Spinal cord (tissue), 10 donors: ENCODE measurements at places on chromosomes 2 and 18.

- DNase-seq = no peak
Observed at GRCh38 chr2:120596191-120596811, 139.4 kb upstream of the GLI2 start.

DNA sequence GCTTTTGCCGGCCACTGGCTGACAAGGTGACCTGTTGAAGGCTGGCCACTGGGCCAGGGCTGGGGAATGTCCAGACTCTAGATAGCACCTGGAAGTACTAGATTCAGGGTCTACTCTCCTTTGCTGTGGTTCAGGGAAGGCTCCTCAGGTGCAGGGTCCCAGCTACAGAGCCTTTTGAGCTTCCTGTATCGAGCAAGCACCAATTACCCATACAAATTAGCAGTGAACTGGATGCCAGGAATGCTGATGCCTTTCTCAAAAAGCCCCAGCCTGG is 213.4 kb downstream of the CYP26B1 start:
- no peak for DNase-seq

GRCh38 chr18:69282371-69282770 is 118.3 kb upstream of the DOK6 start:
- no peak for DNase-seq

DNA sequence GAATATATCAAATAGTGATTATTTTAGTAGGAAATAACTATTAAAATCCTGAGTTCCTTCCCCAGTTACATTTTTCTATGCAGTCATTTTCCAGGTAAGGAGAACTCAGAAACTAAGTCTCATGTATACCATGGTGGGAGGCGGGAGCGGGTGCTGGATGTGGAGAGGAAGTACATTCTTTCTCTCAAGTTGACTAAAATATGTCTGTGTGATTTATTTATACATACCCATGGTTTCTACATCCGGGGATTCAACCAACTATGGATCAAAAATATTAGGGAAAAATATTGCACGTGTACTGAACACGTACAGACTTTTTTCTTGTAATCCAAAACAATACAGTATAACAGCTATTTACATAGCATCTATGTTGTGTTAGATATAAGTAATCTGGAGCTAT is 6.8 kb downstream of the ZCCHC2 start:
- no peak for DNase-seq

- no peak for DNase-seq
Observed at GRCh38 chr18:9679125-9679524, 29.0 kb upstream of the RAB31 start.

DNA sequence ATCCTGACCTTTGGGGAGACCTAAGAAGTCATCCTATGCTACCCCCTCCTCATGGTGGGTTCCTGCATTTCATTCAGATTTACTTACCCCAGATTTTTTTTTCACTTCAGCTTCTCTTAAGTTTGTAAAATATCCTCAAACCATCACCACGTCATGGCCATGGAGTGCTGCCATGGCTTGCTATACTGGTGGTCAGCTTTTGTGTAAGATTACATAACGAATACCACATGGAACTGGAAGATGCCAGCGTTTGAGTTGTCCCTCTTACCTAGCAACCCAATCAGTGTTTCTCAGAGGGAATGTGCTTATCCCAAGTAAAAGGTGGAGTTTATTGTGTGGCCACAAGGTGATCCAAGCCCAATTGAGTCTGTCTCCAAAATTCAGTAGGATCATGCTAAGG is 148.6 kb upstream of the ALPP start:
- no peak for DNase-seq

GRCh38 chr2:65500310-65501040 is 68.1 kb upstream of the SPRED2 start:
- no peak for DNase-seq

DNA sequence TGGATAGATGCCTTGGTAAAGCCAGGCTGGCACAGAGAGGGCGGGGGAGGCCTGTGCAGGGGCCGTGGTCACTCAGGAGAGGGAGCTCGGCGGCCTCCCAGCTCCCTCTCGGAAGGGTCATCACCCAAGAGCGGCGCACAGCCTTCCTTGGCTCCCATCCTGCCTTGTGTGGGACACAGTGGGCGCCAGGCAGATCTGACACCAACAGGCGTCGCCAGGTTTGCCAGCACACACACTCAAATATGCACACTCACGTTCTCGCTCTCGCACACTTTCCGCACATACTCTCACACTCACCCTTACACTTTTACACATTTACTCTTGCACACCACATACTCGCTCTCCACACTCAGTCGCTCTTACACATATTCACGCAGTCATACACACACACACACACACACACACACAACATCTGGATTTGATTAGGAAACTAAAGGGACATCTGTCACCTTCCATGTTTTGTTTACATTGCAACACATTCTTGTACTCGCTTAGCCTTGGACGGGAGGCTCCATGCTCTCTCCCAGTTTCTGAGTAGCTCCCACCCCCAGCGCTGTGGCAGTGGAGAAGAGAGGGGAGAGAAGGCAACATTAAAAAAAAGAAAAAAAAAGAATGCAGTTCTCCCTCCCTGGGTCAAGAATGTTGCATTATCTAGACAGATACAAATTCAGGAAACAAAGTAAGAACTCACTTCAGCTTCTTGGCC is 10.5 kb downstream of the CHMP1B start:
- DNase-seq = no peak

GRCh38 chr2:242038166-242038927 is 168.8 kb downstream of the RTP5 start:
- DNase-seq = no peak

- no peak for DNase-seq
Observed at GRCh38 chr2:70902067-70902442, 33.6 kb upstream of the ATP6V1B1 start.

GRCh38 chr2:65537651-65538385 is 105.4 kb upstream of the SPRED2 start:
- no peak for DNase-seq

GRCh38 chr2:15908371-15908770 is 32.0 kb upstream of the MYCN start:
- DNase-seq = no peak

DNA sequence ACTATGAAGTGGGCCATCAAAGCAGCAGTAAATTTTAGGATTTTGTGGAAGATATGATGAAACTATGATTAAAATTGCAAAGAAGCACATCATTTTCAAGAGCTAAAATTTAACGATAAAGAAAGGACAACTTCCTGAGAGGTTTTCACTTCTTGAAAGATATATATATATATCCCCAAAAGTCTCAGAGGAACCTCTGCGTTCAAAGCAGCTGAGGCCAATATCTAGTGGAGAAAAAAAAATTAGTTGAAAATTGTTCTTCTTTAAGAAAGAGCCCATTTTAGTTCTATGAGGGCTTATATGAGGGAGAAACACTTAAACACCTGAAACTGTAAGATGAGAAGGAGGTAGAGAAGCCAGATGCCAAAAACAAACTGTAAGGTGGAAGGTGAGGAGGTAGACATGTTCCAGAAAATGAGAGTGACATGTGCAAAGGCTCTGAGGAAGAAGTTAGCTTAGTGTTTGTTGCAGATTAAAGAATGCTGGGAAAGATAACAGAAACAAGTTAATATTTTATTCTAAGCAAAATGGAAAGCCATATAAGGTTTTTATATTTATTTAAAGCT is 72.9 kb upstream of the VRK2 start:
- DNase-seq = no peak

- no peak for DNase-seq
Observed at GRCh38 chr18:56919190-56919589, 227.7 kb upstream of the BOD1L2 start.

DNA sequence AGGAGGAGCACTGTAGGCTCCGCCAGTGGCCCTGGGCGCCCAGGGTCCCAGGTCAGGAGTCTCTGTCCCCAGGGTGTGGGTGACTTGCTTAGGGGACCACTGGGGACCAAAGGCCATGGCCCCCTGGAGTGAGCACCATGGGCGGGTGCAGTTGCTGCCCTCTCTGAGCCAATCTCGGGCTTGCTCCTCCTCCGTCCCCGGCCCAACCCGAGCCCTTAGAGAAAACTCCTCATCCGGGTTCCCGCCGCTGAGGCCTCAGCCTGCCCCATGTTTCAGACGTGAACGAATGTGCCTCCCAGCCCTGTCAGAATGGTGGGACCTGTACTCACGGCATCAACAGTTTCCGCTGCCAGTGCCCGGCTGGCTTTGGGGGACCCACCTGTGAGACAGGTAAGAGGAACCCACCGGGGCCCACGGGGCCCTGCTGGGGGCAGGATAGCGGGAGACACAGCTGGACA is 38.6 kb downstream of the SNED1 start:
- no peak for DNase-seq

DNA sequence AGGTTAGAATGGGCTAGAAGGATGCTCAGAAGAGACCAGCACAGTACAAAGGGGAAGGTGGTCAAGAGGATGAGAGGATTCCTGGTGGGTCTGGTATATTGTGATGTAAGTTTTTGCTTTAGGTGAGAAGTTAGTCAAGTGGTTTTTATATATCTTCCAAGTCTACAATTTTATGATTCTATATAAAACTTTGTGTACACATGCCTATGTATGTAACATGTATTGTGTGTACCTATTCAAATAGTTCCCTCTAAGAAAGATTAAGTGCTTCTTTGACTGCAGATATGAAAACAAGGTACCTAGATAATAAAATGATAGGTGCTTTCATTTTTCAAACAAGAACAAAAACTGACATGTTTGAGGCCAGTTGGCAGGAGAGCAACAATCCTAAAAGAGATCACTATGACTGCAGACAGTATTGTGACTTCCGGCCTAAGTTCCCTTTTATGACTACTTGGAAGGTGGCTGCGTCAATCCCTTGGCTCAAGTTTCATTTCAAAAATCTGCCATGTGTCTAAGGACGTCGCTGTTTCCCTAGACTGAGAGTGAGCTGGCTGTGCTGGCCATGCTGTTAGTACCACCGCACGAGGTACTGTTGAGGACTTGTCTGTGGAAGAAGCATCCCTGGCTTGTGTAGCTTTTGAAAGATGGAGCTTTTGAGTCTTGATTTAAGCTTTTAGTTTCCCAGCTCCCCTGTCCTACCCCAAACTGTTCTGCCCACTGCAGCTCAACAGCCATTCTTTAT is 123.1 kb downstream of the PRPF40A start:
- no peak for DNase-seq

DNA sequence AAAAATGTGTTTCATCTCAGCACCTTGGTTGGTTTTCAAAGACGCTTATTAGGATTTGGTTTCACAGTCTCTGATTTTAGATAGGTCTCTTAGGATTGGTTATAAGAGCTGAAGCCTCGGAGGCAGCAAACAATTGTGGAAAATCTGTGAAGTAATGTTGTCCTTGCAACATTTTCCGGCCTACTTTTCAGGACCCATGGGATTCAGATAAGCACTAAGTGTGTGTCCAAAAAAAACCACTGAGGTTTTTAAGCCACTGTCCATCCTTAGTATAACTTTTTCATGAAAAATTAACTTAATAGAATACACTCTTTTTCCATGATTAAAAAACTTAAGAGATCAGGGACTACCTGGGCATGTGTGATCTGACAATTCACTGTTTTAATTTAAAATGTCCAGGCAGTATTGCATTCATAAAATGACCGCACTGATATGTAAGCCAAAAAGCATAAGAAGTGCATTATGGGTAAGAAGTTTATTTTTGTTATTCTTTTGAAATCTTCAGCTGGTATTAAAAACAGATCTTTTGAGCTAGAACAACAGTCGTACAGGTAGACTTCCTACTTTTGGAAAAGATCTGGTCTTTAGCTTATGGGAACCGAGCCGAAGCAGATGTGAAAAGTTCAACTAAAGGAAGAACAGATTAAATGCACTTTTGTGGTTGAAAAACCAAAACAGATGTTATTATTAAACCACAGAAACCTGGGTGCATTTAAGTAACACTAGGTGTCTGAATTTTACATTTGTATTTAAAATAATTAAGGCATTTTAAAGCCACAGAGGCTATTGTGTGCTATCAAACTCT is 479.4 kb upstream of the ZEB2 start:
- no peak for DNase-seq

DNA sequence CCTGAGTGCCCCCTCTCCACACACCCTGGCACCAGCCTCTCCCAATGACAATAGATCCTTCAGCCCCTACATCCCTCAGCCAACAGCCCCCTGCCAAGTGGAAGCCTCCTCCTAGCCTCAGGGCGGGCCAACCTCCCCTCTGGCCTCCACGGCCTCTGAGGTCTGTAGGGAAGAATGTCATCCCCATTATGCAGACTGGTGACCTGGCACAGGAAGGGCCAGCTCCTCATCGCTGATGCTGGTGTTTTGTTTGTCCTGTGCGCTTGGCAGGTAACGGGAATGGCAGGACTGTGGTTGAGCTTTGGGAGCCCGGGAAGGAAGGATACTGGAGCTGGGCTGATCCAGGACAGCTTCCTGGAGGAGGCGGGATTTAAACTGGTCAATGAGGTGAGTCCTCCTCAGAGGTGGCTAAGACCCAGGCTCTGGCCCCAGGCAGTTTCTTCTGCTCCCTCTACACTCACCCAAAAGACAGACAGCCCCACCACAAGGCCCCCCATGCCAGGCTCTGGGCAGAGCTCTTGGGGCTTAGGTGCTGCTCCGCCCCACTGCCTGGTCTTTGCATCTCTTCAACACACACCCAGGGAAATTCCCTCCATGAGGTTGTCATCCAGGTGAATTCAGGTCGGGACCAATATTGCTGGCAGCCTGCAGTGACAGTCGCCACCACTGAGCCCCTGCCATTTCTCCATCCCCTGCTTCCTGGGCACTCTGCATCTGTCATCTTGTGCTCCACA is 75.2 kb upstream of the SMAD7 start:
- DNase-seq = no peak

DNA sequence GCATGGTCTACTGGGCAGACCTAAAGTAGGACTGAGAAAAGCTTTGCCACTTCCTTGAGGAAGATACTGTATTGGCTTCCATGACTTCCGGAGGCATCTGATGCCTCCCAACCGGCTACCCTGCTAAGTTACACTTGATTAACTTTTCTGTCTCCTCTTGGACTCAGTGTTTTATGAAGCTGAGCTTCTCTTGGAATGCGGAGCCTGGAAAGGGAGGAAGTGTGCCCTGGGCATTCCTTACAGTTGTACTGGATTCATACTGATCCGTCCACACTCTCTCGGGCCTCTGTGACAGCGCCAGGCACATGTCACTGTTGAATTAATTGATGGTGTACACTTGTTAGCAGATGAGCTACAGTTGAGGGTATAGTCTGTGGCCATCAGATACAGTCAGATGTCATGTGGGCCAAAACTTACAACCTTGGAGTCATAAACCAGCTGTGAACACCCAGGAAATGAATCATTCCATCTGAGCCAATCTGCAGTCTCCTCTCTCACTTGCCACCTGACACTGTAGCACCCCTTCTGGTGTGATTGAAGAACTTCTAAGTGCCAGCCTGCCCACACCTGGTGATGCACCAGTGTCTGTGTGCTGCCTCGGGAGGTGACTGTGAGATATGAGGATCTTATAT is 122.5 kb downstream of the FHOD3 start:
- no peak for DNase-seq

- DNase-seq = peak; percentile 15
Observed at GRCh38 chr2:46164529-46165301, 132.5 kb upstream of the EPAS1 start.

- no peak for DNase-seq
Observed at GRCh38 chr2:60964651-60965498, 52.6 kb upstream of the PEX13 start.

- no peak for DNase-seq
Observed at GRCh38 chr2:102025016-102025501, 33.3 kb downstream of the IL1R2 start.

- DNase-seq = no peak
Observed at GRCh38 chr2:39703181-39703872, 37.6 kb downstream of the TMEM178A start.

GRCh38 chr18:30684825-30685481 is 357.6 kb downstream of the DSC3 start:
- DNase-seq = no peak

GRCh38 chr2:234839285-234839684 is 112.5 kb upstream of the SH3BP4 start:
- DNase-seq = no peak

GRCh38 chr2:86074256-86074655 is 31.4 kb downstream of the POLR1A start:
- no peak for DNase-seq

GRCh38 chr2:75003773-75004172 is 45.3 kb downstream of the POLE4 start:
- DNase-seq = no peak
